Caudate nucleus (tissue), 63 donors: ENCODE measurements at places on chromosomes 6 and 20.

DNA sequence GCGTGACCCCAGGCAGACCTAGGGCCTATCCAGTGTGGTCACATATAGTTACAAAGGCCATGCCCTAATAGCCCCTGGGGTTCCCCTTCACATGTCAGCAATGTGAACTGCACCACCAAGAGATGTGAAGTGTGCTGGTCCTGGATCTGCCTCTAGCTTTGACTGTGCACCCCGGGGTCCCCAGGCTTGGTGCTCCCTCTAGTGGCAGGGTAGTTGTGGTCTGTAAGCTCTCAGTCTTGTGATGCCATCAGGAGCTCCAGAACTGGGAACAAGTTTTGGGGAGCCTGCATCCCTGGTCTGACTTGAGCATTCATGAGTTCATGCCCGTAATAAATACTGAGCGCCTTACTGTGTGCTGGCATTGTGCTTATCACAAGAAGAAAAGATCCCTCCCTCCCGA, 143.4 kb downstream of the DHX35 start:
- no peak for DNase-seq

DNA sequence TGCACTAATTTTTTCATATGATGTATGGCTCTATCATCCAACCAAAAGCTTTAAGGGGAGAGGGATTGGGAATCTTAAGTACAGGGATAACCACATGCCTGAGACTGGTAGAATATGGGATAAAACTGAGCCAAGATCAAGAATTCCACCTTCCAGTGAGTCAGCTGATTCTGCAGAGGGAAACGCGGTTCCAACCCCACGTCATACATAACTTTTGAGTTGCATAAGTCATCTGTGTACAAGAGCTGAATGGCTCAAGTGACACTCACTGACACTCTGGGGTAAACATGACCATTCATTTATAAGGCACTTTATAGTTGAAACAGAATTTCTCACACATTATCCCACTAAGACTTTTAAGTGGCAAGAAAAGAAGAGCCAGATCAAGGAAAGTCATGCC, 16.4 kb downstream of the TRIM27 start:
- DNase-seq, result no peak

GRCh38 chr20:47921408-47921807, 136.1 kb upstream of the SULF2 start:
- DNase-seq, result no peak

GRCh38 chr6:215335-216034, 76.8 kb upstream of the DUSP22 start:
- DNase-seq, result no peak

DNA sequence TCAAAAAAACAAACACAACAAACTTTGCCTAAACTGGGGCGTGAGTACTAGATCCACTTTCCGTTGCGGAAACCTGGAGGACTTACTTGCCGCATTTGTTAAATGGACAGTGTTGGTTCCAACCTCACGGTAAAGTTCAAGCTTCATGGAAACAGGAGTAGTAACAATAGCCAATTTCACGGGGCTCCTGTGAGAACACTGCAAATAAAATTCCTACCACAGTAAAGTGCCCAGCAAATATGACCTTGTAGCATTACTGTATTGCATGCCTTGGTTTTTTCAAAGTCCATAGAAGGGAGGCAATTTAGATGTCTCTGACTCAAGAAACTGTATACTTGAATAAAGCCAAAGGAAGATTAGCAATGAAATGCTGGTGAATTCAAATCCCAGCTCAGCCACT, 3.6 kb upstream of the CYP24A1 start:
- no peak for DNase-seq

- no peak for DNase-seq
Measured at GRCh38 chr6:90090866-90091265, 196.6 kb downstream of the GJA10 start.

DNA sequence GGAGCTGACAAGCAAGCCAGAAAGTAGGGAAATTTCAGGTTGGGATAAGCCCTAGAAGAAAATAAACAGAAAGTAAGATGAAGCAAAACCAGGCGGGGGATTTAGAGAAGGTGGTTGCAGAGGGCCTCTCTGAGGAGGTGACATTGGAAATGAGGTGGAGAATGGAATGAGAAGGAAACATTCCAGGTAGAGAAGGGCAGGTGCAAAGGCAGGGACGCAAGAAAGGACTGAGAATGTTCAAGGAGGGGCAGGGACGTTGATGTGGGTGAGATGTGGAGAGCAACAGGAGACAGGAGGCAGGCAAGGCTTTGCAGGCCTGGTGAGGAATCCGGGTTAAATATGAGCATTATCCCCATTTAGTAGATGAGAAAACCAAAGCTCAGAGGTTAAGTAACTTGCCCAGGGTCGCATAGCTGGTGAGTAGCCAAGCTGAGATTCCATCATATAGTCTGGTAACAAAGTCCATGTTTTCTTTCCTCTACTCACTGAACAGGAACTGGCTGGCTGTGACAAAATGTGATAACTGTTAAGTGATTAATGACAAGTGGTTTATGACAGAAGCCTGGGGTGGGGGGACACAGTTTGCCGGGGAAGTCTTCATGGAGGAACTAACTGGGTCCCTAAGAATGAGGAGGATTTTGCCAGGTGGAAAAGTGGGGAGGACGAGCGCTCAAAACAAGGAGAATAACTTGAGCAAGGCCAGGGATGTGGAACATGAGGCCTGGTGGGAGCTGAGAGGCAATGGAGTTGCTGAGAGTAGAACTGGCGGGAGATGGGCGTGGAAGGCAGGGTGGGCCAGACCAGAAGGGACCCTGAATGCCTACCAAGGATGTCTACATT, 32.6 kb downstream of the MRPL14 start:
- DNase-seq, result no peak

- no peak for DNase-seq
Measured at GRCh38 chr6:151285122-151285521, 45.4 kb downstream of the AKAP12 start.

GRCh38 chr6:156589281-156589680, 187.9 kb upstream of the ARID1B start:
- no peak for DNase-seq

DNA sequence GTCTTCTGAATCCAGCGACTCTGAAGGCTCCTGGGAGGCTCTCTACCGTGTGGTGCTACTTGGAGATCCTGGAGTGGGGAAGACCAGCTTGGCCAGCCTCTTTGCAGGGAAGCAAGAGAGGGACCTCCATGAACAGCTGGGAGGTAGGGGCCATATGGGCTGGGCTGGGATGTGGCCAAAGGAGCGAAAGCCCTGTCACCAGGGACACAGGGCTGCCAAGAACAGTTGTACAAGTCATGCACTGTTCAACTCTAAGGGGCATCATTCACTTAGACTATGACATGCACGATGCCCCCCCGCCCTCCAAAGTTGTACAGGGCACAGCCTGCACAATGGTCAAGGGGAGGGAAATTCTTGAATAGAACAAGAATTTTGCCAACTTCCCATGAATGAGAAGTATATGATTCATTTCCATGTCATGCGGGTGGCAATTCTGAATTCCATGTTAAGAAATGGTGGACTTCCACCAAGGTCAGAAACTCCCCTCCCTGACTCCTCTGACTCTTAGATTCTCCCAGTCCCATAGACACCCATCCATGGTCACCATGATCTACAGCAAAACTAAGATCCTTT, 1.6 kb downstream of the REM1 start:
- no peak for DNase-seq

DNA sequence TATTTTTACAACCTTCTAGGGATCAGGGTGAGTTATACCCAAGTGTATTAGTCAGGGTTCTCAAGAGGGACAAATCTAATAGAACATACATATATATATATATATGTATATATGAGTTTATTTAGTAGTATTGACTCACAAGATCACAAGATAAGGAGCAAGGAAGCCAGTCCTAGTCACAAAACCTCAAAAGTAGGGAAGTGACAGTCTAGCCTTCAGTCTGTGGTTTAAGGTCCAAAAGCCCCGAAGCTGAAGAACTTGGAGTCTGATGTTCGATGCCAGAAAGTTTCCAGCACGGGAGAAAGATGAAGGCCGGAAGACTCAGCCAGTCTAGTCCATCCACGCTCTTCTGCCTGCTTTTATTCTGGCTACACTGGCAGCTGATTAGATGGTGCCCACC, 632.7 kb upstream of the AGPAT4 start:
- no peak for DNase-seq

- no peak for DNase-seq
Measured at GRCh38 chr20:24743641-24744040, 205.4 kb upstream of the CST7 start.

GRCh38 chr20:36199345-36200257, 36.7 kb upstream of the AAR2 start:
- peak; percentile 38 for DNase-seq

DNA sequence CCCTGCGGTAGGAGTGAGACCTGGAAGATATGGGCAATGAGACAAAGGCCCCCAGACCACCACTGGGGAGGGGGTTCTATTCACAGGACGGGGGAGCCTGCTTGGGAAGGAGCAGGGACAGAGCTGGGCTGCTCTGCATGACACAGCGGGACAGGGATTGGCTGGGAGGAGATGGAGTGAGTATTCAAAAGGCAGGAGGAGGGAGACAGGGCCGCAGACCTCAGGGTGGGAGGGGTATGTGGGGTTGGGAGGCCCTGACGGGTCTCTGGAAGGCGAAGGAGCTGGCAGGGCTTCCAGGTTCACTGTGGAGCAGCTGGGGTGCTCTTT, 60.8 kb upstream of the RPS6KA2 start:
- no peak for DNase-seq

DNA sequence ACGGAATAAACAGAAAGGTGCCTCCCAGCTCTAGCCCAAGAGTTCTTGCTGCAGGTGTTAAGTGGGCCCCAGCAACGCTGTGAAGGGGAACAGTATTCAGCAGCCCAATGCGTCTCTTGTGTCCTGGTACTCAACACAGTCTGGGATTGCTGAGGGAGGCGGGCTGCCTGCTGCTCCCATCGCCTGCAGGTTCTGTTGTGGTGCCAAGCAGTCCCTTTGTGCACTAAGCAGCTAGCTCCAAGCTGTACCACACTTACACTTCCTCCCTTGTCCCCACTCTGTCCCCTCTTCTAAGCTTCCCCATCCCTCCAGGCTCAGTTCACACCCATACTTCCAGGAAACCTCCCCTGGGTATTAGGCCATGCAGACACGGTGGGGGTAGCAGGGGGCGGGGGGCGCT, 92.7 kb downstream of the AGPAT4 start:
- DNase-seq, result no peak

DNA sequence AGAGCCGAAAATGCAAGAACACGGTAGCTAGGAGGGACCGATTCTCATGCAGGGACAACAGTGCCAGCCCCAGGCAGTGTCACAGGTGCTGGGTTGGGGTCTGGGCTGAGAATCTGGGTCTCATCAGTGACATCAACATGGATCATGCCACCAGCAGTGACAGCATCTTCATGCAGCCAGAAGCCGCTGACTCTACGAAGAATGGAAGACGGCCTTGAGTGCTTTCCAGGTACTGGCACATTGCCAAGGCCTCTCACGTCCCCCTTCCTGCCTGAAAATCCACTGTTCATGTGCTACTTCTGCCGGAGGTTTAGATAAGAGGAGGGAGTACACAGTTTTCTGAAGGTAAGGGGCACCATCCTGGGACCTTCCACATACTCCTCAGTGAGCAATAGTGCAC, 141.1 kb upstream of the FOXQ1 start:
- no peak for DNase-seq

DNA sequence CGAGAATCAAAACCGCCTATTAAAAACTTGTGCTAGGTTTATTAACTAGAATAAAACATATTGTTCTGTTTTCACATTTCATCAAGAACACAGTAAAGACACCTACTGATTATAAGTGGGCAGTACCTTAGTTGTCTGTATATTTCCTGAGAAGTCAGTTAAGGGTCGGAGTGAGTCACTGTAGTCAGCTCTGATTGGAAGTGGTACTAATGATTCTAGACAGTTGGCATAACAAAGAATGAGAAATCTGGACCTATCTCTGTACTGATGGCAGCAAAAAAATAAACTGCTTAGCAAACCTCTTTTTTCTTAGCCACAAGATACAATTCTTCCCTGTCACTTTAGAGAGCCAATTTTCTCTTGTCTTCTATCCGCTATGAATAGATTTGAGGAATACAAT, 387.3 kb upstream of the ADGRB3 start:
- DNase-seq, result no peak

DNA sequence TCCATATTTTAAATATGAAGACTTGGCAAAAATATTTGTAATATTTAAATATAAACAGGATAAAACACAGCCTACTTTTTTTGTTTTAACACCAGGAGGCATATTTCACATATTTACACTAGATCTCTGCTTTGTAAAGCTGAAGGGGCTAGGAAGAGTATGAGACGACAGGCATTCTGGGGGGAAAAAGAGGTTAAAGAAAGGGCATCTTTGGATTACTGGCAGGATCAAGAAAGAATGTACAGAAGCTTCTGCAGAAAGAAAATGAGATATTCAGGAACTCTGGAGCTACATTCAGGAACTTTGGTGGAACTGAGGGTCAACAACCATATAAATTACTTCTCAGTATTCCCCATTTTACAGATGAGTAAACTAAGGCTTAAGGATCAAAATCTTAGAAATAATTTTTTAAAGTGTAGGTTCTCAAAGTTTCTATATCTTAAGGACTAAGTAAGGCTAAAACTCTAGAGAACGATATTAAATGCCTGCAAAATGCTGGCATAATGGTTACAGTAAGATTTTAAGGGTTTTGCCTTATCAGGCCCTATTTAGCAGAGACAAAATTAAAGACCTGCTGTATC, 156.5 kb downstream of the CDK19 start:
- DNase-seq, result no peak

GRCh38 chr6:138533667-138534066, 34.4 kb upstream of the NHSL1 start:
- no peak for DNase-seq

DNA sequence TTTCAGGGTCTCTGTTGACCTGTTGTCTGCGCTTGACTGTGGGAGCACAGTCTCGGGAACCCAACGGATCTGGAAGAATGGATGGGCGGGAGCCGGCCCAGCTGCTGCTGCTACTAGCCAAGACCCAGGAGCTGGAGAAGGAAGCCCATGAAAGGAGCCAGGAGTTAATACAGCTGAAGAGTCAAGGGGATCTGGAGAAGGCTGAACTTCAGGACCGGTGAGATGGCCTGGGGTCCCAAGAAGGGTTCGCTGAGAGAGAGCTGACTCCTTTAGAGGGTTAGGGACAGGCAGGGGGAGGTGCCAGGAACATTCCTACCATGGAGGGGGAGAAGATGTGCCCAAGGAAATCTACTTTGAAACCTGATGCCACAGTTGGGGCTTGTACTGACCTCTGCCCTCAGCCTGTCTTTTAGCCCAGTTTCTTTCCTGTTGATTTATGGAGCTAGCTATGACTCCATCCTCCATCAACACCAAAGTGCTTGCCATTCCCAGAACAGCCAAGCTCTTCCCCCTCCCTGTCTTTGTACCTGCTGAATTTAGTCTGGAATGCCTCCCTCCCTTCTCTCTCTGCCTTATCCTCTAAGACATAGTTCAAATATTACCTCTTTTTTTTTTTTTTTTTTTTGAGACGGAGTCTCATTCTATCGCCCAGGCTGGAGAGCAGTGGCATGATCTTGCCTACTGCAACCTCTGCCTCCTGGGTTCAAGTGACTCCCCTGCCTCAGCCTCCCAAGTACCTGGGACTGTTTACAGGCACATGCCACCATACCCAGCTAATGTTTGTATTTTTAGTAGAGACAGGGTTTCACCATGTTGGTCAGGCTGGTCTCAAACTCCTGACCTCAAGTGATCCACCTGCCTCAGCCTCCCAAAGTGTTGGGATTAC, 12.2 kb downstream of the CEP250 start:
- DNase-seq, result no peak

- DNase-seq, result no peak
Measured at GRCh38 chr6:11645016-11645415, 107.5 kb downstream of the TMEM170B start.

GRCh38 chr6:121857551-121857950, 422.1 kb downstream of the GJA1 start:
- DNase-seq, result no peak

- no peak for DNase-seq
Measured at GRCh38 chr6:164749221-164750064, 560.0 kb downstream of the C6orf118 start.

GRCh38 chr6:90569223-90569622, 17.6 kb downstream of the MAP3K7 start:
- no peak for DNase-seq
